DMS 273 treated with DMSO at 0.1 percent for 48 hours (cell line): ENCODE measurements at places on chromosomes 5 and 9.

DNA sequence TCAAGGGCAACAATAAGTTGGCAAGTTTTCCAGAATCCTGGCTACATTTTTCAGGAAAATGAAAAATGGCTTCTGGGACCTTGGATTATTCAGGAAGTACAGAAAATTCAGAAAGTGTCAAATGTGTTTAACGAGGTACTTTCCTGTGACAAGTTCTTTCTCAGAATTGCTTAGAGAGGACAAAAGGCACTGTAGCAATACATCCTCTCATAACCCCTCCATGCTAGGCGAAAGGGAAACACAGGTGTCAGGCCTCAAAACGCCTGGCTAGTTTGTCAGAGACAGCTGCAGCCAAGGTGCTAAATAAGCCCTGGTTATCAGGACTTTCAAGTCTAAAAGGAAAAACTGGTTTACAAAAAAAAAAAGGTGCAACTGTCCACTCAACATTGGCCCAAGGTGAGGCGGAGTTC lies 115.2 kb downstream of the GNAQ start:
- DNase-seq, result no peak

GRCh38 chr5:25544652-25545249 lies 900.0 kb upstream of the CDH10 start:
- DNase-seq, result no peak

DNA sequence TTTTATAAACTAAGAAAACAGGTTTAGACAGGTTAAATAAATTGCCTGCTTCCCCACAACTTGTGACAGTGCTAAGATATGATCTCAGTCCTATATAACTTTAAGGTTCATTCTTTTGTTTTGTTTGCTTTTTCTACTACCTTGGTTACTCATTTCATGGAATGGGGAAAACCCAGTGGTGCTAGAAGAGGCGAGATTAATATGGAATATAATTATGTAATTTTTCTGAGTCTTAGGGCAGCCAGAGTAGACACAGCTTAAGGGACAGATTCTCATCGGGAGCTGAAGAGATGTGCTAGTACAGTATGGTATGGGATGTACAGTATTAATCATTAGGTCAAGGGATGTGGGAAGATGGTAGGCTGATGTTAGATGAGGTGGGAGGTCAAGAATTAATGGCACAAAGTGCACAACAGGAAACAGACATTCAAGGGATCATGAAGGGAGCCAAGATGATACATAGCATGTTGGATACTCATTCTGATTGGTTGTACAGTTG lies 6.2 kb downstream of the TRIM32 start:
- no peak for DNase-seq

GRCh38 chr5:39826051-39826450 lies 401.3 kb upstream of the DAB2 start:
- DNase-seq, result no peak

DNA sequence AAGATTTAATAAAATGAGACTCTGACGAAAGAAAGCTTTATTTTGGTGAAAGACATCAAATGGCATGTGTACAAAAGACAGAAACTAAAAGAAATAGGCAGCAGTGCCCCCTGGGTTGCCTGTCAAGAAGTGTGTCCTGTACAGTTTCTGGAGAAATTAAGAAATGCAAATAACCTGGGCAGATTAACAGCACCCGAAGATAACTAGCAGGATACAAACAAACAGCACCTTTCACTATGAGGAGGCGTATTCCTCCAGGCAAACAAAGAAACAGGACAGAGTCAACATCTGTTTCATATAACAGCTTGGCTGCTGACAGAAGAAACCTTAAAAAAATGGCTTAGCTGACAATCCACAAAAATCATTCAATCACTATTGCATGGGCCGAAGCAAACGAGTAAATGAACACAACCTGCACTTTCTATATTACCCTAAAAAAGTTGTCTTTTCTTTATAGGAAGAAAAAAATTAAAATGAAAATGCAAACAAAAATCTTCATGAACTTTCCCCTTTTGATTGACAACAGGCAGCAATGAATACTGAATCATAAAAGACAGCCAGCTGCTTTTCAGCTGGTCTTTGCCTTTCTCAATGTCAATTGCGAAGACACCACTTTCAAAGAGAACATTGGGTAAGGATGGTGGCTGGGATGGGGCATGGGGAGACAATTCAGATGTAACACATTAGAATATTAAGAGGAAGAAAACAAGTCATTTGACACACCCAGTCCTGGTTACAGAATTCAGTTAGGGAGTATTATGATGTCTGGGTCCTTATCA lies 162.1 kb downstream of the ARL15 start:
- no peak for DNase-seq

DNA sequence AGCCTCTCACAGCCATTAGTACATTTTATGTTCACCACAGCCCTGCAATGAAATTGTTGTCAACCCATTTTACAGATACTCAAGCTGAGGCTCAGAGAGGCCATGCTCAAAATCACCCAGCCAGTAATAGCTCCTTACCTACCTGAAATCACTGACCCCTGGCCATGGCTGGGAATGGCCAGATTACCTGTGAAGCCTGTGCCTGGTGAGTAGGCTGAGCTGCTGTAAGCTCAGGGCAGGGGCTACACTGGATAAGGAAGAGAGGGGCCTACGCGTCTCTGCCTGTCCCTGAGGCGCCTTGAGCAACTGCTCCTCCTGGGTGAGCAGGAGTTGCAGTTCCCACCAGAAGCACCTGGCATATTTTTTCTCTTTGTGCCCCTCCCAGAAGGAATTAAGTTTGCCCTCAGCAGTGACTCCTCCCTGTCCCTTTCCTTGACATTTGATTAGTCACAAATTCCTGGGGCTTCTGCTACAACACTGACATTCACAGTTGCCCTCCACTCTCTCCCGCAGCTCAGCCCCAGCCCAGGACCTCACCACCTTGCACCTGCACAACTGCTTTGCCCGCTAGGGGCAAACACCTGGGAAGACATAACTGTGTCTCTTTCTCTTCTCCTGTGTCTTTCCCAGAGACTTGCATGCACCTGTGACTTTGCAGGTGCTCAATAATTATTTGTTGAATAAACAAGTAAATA lies 5.7 kb downstream of the CLTB start:
- no peak for DNase-seq

GRCh38 chr5:129500101-129500500 lies 40.0 kb downstream of the ADAMTS19 start:
- no peak for DNase-seq
